ENCODE measurements at places on chromosomes 16 and 17.

DNA sequence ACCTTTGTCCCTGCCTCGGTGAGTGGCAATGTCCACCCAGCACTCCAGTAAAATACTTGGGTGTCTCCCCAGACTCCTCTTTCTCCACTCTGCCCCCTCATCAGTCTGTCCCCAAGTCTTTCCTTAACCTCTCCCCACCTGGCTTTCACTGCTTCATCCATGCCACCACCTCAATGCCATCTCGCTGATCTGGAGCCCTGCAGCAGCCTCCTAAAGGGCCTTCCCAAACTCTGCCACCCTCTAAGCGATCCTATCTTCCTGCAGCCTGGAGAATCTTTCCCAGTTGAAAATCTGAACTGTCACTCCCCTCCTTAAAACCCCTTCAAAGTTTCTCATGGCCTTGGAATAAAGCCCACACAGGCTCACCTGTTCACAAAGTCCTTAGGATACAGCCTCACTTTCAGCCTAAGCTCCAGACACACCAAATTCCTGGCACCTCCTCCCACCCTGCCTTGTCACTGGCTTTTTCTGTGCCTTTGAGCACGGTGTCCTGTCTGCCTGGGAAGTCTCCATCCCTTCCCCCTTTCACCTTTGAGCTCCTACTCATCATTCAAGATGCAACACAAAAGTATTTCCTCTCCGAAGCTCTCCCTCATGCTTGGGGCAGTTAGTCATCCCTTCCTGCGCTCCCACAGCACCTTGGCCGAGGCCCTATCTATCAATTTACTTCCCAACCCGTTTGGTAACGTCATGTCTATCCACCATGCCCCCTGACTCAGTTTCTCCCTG is 2.8 kb downstream of the WNK4 start:
- no peak for DNase-seq
- no peak overlapping the region for H3K4me3 ChIP-seq

DNA sequence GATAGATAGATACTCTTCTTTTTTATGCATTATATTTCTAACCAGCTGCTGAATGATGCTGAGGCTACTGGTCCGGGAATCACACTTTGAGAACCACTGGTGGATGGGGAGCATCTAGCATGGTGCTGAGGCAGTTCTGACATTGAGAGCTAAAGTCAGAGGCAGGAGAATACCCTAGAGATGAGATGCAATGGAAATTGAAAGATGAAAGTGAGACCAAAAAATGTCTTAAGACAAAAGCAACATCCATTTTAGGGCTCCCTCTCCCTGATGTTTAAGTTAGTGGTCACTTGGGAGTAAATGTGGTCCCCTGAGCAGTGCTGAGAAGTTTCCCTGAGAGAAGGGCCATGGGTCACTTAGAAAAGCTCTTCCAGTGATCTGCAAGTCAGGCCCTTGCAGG is 6.8 kb downstream of the PCTP start:
- no peaks in the 10 kb centered on the region for H3K36me3 ChIP-seq
- no peak overlapping the region for H3K4me3 ChIP-seq
- no peaks in the 10 kb centered on the region for H3K4me1 ChIP-seq

GRCh38 chr17:63975541-63976092 is 2.9 kb upstream of the SCN4A start:
- H3K36me3 ChIP-seq = no peaks in the 10 kb centered on the region
- DNase-seq = no peak
- H3K4me1 ChIP-seq = peaks cover 7% of the 10 kb centered on the region

- peaks cover 7% of the 10 kb centered on the region for H3K4me1 ChIP-seq
- H3K27ac ChIP-seq = no peak overlapping the region
- DNase-seq = no peak
- no peak overlapping the region for H3K4me3 ChIP-seq
- H3K27me3 ChIP-seq = no peaks in the 10 kb centered on the region
Measured at GRCh38 chr16:6891496-6891895, 441.1 kb upstream of the RBFOX1 start.

- H3K36me3 ChIP-seq = peaks cover 22% of the 10 kb centered on the region
- no peaks in the 10 kb centered on the region for H3K27me3 ChIP-seq
- no peak overlapping the region for H3K27ac ChIP-seq
- no peak for DNase-seq
- H3K4me1 ChIP-seq = no peaks in the 10 kb centered on the region
Measured at GRCh38 chr17:2502871-2503580, 8.7 kb downstream of the METTL16 start.

DNA sequence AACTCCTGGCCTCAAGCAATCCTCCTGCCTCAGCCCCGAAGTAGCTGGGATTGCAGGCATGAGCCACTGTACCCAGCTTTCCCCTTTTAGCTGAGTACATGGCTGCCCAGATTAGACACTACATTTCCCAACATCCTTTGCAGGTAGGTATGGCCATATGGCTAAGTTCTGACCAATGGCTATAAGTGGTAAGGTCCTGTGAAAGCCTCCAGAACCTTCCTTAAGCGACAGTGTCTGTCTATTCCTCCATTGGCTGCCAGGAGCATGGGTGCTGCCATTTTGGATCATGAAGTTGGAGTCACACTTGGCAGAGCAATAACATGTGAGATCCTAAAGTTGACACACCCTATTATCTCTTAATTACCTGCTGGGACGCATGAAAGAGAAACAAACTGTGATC is 24.4 kb upstream of the CRHR1 start:
- H3K27ac ChIP-seq = no peak overlapping the region
- peaks cover 15% of the 10 kb centered on the region for H3K4me1 ChIP-seq
- no peak for DNase-seq
- H3K4me3 ChIP-seq = no peak overlapping the region

DNA sequence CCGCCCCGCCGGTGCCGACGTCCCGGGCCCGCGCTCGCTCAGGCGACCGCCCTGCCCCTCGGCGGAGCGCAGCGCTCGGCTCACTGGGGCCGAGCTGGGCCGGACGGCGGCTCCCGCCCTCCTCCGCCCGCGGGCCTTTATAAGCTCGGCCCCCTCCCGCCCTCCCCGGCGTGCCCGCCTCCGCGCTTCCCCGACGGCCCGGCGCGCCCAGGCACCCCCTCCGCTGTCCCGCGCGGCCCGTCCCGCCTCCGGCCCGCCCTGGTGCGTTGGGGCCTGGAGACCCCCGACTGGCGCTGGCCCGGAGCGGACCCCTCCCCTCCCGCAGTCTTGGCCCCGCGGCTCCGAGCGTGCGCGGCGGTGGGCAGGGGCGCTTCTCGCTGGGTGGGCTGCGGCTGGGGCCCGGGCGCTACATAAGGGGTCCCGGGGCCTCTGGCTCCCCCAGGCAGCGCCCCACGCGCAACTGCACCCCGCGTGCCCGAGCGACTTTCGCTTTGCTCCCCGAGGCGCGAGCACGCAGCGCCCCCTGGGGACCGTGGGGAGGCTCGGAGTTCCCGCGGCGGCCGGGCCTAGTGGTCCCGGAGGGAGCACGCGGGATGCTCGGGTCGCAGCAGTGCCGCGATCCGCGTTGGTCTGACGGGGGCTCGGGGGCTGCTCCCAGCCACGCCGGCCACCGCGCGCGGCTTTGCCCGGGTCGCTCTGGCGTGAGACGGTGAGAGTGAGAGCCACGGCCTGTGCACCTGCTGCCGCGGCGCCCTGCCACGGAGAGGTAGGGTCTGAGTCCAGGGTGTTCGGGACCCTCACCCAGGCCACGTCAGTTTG is at the start of gene PIEZO1:
Gene PIEZO1, minus strand, starts transcription at position 115 of the 819 bp plus-strand sequence. CDS start 256 bp downstream, outside the sequence.
- peak within 1 kb of the TSS; percentile 44 for H3K4me3 ChIP-seq
- H3K27ac ChIP-seq = peak within 1 kb of the TSS; percentile 61
- peaks cover 11% of the 10 kb centered on the region for H3K27me3 ChIP-seq
- peak; percentile 33 for DNase-seq
- peaks cover 44% of the 10 kb centered on the region for H3K4me1 ChIP-seq

DNA sequence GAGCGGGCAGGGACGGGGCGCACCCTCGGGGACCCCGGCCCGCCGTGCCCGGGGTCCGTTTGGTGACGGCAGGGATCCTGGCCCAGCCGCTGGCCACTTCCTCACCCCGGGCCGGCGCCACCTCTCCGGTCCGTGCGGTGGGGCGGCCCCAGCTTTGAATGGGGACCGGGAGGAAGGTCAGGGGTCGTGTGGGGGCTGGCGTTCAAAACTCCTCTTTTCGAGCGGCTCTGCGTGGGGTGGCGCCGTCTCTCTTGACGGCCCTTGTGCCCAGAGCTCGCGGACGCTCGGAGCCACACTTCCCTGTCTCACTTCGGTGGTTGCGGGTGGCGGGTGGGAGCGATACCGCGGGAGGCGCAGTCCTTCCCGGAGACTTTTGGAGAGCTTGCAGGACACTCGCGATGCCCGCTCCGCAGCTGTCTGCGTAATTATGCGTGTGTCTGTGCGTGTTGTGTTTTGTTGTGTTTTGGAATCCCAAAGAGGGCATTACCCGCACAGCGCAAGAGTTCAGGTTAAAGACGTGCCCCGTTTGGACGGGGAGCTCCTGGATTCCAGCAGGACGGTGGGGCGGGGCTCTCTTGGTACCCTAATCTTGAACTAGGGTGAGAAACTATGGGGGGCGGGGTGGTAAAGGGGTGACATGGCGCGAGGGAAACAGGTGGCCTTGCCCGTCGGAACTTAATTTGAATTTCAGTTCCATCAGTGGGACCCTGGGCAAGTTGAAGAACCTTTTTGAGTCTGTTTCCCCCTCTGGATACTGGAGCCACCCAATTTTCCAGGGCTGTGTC is 637 bp downstream of the PLCG2 start:
- no peak for DNase-seq
- H3K27me3 ChIP-seq = peaks cover 23% of the 10 kb centered on the region
- no peak overlapping the region for H3K27ac ChIP-seq
- peaks cover 16% of the 10 kb centered on the region for H3K4me1 ChIP-seq
- no peaks in the 10 kb centered on the region for H3K36me3 ChIP-seq

GRCh38 chr17:39772987-39773934 is 35.5 kb downstream of the GRB7 start:
- H3K27ac ChIP-seq = no peak overlapping the region
- no peak overlapping the region for H3K4me3 ChIP-seq
- DNase-seq = no peak
- peaks cover 4% of the 10 kb centered on the region for H3K27me3 ChIP-seq
- H3K4me1 ChIP-seq = no peaks in the 10 kb centered on the region

- H3K4me3 ChIP-seq = no peak overlapping the region
- H3K27ac ChIP-seq = no peak overlapping the region
- no peak for DNase-seq
- H3K27me3 ChIP-seq = peaks cover 23% of the 10 kb centered on the region
- H3K36me3 ChIP-seq = no peaks in the 10 kb centered on the region
Measured at GRCh38 chr17:34411646-34412421, 48.8 kb upstream of the CCL1 start.

GRCh38 chr17:29563816-29564215 is 3.0 kb downstream of the ABHD15 start:
- peaks cover 34% of the 10 kb centered on the region for H3K4me1 ChIP-seq
- peaks cover 6% of the 10 kb centered on the region for H3K36me3 ChIP-seq
- DNase-seq = no peak
- no peak overlapping the region for H3K27ac ChIP-seq
- H3K4me3 ChIP-seq = no peak overlapping the region

GRCh38 chr17:2054512-2055291 is at the start of gene HIC1:
Gene HIC1 (plus strand): TSS chr17:2055103. CDS start chr17:2056691, 1,588 bp downstream.
- DNase-seq = no peak
- H3K4me1 ChIP-seq = peaks cover 43% of the 10 kb centered on the region
- H3K36me3 ChIP-seq = peaks cover 16% of the 10 kb centered on the region
- peaks cover 56% of the 10 kb centered on the region for H3K27me3 ChIP-seq
- H3K27ac ChIP-seq = peak within 1 kb of the TSS; percentile 79
- peak within 1 kb of the TSS; percentile 33 for H3K4me3 ChIP-seq

- H3K27me3 ChIP-seq = no peaks in the 10 kb centered on the region
- H3K36me3 ChIP-seq = peaks cover 48% of the 10 kb centered on the region
- H3K4me3 ChIP-seq = no peak overlapping the region
- H3K4me1 ChIP-seq = no peaks in the 10 kb centered on the region
- no peak overlapping the region for H3K27ac ChIP-seq
Measured at GRCh38 chr16:55487048-55487803, 8.2 kb downstream of the MMP2 start.

GRCh38 chr17:42700586-42701289 is 18.4 kb downstream of the CNTNAP1 start:
- no peaks in the 10 kb centered on the region for H3K4me1 ChIP-seq
- H3K4me3 ChIP-seq = no peak overlapping the region
- peaks cover 78% of the 10 kb centered on the region for H3K36me3 ChIP-seq
- no peak for DNase-seq

DNA sequence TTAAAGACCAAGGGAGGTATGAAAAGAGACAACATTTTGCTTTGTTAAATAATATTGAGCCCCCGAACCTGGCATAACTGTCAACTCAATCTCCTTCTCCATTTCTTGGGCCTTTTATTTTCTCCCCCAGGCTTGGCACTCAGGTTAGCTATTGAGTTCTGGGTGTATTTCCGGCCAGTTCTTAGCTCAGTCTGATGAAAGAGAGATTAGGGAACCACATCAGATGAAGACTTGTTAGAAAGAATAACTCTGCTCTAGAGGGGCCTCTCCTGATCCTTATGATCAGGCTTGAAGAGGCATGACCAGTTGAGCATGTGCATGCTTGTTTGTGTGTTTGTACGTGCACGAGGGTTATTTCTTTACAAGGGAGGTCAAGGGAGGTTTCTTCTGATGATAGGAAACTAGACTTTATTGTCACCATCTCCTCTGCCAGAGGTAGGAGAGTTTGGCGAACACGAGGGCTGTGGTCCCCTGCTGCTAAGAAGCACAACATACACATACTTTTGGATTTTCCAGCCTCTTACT is 29.2 kb upstream of the HS3ST2 start:
- H3K27me3 ChIP-seq = no peaks in the 10 kb centered on the region
- no peak overlapping the region for H3K4me3 ChIP-seq
- peaks cover 3% of the 10 kb centered on the region for H3K4me1 ChIP-seq
- DNase-seq = no peak
- H3K36me3 ChIP-seq = no peaks in the 10 kb centered on the region
- H3K27ac ChIP-seq = no peak overlapping the region

- DNase-seq = no peak
- no peak overlapping the region for H3K4me3 ChIP-seq
- peaks cover 70% of the 10 kb centered on the region for H3K36me3 ChIP-seq
- no peaks in the 10 kb centered on the region for H3K27me3 ChIP-seq
- peaks cover 7% of the 10 kb centered on the region for H3K4me1 ChIP-seq
Measured at GRCh38 chr17:81208651-81209050, 14.1 kb downstream of the CEP131 start.

DNA sequence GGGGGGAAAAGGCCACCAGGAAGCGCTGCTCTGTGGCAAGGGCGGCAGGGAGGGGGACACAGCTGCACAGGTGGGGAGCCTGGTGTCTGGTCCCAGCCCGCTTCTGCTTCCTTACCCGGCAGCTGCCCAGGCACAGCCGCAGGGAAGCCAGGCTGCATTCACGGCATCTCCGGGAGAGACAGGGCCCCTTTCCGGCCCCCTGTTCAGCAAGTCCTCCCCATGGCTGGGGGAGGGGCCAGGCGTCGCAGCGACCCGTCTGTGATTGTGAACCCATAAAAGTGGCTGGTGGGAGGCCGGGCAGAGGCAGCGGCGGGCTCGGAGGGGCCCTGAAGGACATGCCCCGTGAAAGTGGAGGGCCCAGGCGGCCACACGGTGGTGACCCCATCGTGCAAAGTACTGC is 28.7 kb downstream of the SOX8 start:
- no peak for DNase-seq
- no peak overlapping the region for H3K4me3 ChIP-seq
- no peaks in the 10 kb centered on the region for H3K27me3 ChIP-seq
- no peak overlapping the region for H3K27ac ChIP-seq
- H3K4me1 ChIP-seq = peaks cover 33% of the 10 kb centered on the region
- peaks cover 3% of the 10 kb centered on the region for H3K36me3 ChIP-seq

- no peaks in the 10 kb centered on the region for H3K4me1 ChIP-seq
- peaks cover 87% of the 10 kb centered on the region for H3K36me3 ChIP-seq
- no peak overlapping the region for H3K27ac ChIP-seq
- H3K27me3 ChIP-seq = no peaks in the 10 kb centered on the region
Measured at GRCh38 chr16:22323173-22323958, 26.2 kb downstream of the POLR3E start.

GRCh38 chr17:70717042-70717441 is 547.7 kb downstream of the KCNJ2 start:
- H3K27ac ChIP-seq = no peak overlapping the region
- no peaks in the 10 kb centered on the region for H3K36me3 ChIP-seq
- no peak for DNase-seq
- H3K4me1 ChIP-seq = no peaks in the 10 kb centered on the region
- no peak overlapping the region for H3K4me3 ChIP-seq
- H3K27me3 ChIP-seq = no peaks in the 10 kb centered on the region
